ENCODE measurements at places on chromosomes 16 and 17.

DNA sequence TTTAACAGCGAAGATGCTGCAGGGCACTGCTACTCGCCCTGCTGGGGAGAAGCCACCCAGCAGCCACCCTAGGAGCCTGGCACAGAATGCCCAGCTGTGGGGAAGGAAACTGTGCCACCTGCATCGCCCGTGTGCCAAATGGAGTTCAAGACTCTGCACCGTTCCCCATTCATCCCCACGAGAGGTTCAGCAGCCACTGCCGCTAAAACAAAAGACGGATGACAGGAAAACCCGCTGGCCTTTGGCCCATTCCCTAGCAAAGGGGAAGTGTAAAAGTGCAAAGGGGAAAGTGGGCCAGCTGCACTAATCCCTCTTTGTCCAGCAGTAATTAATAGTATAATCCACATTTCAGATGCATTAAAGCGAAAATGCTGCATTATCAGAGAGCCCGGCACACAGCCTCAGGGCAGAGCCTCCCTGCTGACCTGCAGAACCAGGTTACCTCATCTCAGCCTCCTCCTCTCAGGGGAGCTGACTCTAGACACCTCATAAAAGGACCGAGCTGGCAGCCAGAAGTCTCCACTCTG lies 37.7 kb downstream of the ZFHX3 start:
- no peak for DNase-seq

DNA sequence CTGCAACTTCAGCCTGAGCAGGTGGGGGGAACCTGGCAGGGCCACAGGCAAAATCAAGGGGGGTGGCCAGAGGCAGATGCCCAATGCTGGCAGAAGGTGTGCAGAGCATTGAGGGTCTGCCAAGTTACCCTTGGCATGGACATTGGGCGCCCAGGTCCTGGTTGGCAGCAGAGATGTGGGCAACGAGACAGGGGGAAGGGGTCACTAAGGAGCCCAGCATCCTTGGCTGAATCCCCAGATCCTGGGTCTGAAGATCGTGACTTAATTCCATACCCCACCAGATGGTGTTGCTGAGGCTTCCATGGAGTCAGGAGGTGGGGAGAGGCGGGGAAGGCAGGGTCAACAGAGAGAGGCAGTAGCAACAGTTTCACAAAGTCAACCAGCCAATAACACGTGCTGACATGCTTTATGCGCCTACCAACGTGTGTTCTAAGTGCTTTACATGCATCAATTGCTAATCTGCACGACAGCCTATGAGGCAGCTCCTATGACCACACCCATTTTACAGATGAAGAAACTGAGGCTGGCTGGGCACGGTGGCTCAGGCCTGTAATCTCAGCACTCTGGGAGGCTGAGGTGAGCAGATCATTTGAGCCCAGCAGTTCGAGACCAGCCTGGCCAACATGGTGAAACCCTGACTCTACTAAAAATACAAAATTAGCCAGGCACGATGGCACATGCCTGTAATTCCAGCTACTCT lies 83.3 kb downstream of the GSG1L start:
- DNase-seq = no peak

DNA sequence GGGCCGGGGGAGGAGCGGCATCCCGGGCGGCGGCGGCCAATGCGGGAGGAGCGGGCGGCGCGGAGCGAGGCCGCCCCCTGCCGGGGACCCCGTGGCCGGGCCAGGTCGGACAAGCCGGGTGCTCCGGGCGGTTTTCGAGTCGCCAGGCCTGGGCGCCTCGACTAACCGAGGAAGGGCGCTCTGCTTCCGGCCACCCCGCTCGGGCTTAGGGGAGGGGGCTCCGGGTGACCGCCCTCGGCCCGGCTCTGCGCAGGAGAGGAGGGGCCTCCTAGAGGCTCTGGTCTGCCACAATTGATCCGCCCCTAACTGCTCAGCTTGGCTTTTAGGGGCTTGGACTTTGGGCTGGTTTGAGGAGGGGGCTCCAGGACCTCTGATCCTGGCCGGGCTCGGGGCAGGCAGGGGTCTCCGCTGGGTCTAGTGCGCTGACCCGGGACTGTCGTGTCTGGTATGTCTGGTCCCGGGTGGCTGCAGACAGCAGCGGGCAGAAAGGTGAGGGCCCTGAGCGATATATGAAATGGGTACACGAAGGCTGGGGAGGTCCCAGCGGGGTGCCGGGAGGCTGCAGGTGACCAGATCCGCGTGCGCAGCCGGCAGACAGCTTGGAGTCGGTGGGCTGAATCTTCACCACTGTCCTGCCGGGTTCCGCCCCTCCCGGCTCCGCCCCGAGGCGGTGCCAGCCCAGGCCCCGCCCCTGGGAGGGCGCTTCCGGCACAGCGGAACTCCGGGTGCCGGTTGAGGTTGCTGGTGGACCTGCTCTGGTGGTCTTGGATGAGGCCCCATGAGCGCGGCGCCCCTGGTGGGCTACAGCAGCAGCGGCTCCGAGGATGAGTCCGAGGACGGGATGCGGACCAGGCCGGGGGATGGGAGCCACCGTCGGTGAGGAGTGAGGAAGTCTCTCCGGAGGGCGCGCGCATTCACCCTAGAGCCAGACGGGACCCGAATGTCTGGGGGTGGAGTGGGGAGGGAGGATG lies at the start of gene USB1:
TSS of gene USB1 (plus strand) at position 702 of the 971 bp plus-strand sequence. CDS start at position 779, 77 bp downstream.
- DNase-seq = no peak

DNA sequence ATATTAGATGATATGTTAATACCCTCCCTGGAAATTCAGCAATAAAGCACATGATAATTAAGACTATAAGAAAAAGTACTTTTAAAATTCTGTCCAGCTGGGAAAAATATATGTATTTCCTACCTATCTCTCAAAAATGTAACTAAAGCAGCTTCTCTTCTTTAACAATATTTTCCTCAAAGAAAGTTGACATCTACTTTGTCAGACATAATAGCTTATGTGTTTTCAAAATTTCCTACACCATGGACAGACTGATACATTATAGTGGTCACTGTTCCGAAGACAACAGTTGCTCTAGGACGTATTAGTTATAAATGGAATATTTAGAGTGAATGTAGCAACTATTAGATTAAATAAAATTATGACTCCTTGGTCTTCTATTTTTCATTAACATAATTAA lies 131.4 kb upstream of the NACA2 start:
- DNase-seq = no peak

GRCh38 chr17:29582772-29583171 lies 6.7 kb downstream of the GIT1 start:
- no peak for DNase-seq

DNA sequence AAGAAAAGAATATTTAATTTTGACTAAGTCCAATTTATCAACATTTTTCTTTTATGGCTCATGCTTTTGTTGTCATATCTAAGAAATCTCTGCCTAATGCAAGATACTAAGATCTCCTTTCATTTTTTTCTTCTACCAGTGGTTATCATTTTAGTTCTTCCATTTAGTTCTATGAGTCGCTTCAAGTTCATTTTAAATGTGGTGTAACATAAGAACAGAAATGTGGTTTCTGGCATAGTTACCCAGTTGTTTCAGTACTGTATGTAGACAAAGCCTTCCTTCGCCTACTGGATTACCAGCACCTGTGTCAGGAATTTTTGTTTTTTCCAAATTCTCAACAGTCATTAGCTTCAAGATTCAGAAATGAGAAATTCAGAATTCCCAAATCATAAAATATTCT lies 175.7 kb downstream of the PARN start:
- no peak for DNase-seq

GRCh38 chr17:53142890-53143289 lies 679.8 kb upstream of the KIF2B start:
- DNase-seq = no peak

DNA sequence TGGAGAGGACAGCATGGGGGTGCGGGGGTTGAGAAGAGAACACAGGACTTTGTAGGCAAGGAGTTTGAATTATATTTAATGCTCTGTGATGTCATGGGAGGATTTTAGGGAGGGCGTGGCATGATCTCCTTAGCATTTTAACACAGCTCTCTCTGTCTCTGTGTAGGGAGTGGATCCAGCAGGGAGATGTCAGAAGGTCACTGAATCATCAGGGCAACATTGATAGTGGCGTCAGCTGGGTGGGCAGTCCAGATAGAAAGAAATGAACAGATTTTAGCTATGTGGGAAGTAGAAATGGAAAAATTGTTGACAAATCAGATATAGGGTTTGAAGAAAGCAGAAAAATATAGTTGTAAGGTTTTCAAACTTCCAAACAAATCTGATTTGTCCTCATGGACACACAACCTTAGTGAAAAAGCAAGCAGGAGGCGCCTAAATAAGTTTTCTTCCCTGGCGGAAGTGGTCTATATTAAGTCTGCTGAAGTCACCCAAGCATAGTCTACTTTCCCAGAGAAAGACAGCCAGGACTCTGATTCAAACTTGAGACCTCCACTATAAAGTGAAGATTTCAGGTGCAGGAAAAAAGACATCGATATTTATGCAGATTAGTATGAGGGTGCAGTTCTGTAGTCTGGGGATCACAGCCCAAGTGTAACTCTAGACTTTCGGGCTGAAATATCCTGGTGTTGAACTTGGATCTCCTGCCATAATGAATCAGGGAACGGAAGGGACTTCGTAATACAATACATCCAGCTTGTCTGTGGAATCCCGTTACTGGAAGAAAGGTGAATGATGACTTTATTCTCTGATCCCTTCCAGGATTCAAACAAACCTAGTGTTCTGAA lies 10.1 kb upstream of the PCTP start:
- no peak for DNase-seq

GRCh38 chr17:67666710-67667109 lies 51.0 kb upstream of the NOL11 start:
- no peak for DNase-seq

DNA sequence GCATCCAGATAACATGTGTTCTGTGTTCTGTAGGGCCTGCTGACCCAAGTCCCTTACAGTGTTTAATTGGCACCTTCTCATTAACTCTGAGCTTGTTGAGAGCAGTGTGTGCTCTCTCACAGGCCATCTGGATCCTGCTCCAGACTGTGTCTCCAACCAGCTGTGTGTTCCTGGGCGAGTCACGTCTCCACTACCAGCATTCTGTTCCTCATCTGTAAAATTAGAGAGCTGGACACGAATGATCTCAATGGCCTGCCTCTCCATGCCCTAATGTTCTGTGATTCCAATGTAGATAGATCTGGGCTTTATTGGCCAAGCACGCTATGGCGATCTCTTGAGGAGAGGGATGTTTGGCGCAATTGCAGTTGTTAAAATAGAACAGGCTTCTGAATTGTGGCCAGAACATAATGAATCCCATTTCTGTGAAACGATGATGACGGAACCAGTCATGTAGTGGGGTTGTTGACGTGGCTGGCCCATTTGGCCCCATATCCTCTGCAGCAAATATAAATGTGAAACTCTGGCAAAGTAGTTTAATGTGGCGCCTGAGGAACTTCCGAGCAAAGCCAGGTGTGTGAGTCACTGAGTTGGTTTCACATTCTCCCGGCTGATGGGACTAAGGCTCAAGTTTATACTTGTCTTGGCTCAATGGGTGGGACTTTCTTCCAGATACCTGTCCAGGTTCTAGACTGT lies 22.2 kb downstream of the TBX4 start:
- DNase-seq = no peak

DNA sequence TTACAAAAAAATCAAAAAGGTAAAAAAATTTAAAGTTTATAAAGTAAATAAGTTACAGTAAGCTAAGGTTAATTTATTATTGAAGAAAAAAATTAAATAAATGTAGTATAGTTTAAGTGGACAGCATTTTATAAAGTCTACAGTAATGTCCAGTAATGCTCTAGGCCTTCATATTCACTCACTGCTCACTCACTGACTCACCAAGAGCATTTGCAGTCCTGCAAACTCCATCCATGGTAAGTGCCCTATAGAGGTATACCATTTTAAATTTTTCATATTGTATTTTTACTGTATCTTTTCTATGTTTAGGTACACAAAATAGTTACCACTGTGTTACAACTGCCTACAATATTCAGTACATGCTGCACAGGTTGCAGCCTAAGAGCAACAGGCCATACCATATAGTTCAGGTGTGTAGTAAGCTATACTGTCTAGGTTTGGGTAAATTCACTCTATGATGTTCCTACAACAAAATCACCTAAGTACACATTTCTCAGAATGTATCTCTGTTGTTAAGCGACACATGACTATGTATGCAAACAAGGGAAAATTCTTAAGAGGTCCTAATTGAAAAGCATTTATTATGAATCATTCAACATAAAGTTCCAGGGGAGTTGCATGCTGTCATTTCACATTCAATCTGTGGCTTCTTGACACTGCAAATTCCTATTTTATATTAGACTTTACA lies 92.3 kb downstream of the SPAG9 start:
- no peak for DNase-seq

GRCh38 chr17:60091908-60092331 lies 13.2 kb upstream of the HEATR6 start:
- DNase-seq = no peak

- DNase-seq = no peak
Measured at GRCh38 chr16:47063011-47063724, 80.6 kb downstream of the NETO2 start.

DNA sequence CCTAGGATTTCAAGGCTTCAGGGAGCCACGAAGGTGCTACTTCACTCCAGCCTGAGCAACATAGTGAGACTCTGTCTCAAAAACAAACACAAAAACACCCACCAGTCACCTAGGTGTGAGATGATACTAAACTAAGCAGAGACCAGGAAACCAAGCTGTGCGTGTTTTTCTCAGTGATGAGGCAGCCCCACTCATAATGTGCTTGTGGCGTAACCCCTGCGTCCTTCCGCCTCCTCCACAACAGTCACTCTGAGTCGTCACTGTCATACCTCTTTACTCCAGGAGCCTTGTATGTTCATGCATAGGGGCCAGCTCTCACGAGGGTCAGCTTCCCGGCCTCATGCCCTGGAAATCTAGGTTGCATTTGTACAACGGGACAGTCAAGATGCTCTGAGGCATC lies 31.1 kb upstream of the SLC47A1 start:
- DNase-seq = no peak

Data from activated CD8-positive, alpha-beta memory T cell treated with anti-CD3 and anti-CD28 coated beads for 1 hour (primary cell).